Activated CD8-positive, alpha-beta T cell treated with anti-CD3 and anti-CD28 coated beads, Interleukin-2, amount 10 ng/mL, durations not matched to agents 7 days and 5 days (primary cell): ENCODE measurements at places on chromosomes 6 and 20. TPM values are rescaled to one million over a fixed set of nuclear protein-coding genes. Genes with fewer than 3 reads are reported as not detected.
A peak's percentile ranks its signal among the peaks of the same experiment; 100 is the strongest.

DNA sequence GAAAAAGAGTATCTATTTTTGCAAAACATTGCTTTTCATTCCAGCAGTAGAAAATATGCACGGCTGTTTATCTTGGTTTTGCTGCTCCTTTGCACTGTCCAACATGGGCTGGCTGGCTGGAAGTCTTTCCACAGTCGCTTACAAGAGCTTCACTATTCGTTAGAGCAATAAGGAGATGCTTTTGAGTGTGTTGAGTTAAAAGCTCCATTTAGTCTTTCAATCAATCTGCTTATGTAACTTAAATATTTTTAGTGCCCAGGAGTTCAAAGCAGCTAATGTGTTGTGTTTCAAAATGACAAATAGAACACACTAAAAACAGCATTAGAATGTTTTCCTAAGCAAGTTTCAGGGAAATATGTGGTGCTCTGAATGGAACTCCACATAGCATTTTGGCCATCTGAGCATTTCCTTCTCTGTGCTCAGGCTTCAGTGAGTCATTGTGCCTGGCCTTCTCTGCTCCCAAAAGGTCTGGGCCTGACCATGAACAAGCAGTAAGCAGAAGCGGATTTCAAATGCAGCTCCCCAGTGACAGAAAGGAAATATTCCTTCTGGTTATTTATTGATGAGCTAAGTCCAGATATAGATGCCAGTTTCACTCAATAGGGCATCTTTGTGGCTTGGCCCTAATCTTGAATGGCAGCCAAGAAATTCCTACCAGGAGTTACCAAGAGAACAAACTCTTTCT, 580.3 kb downstream of the TENT5A start:
- DNase-seq, result no peak
- no peak overlapping the region for H3K4me3 ChIP-seq
- no peak overlapping the region for H3K27ac ChIP-seq

- H3K4me3 ChIP-seq, result no peak overlapping the region
- no peak for DNase-seq
- H3K27ac ChIP-seq, result no peak overlapping the region
- no peaks in the 10 kb centered on the region for H3K4me1 ChIP-seq
- no peaks in the 10 kb centered on the region for H3K36me3 ChIP-seq
- no peaks in the 10 kb centered on the region for H3K27me3 ChIP-seq
These were observed 453.1 kb upstream of the MARCKS start for GRCh38 chr6:113403966-113404595.

DNA sequence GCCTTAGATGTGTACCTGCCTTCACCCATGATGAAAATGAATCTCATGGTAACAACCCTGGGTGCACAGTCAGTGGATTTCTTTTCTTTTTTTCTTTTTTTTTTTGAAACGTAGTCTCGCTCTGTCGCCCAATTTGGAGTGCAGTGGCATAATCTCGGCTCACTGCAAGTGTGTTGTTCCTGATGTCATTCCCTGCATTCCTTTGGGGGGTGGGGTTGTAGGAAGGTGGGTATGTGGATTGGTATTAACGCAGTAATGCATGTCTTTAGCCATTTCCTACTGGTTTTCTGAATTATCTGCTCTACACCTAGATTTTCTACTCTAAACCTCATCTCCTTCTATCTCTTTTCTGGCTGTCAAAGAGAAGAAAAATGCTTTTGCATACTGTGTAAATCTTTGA, 146.6 kb downstream of the RNF144B start:
- no peak for DNase-seq
- H3K4me1 ChIP-seq, result no peaks in the 10 kb centered on the region
- no peak overlapping the region for H3K27ac ChIP-seq
- peaks cover 3% of the 10 kb centered on the region for H3K27me3 ChIP-seq
- no peak overlapping the region for H3K4me3 ChIP-seq
- no peaks in the 10 kb centered on the region for H3K36me3 ChIP-seq

DNA sequence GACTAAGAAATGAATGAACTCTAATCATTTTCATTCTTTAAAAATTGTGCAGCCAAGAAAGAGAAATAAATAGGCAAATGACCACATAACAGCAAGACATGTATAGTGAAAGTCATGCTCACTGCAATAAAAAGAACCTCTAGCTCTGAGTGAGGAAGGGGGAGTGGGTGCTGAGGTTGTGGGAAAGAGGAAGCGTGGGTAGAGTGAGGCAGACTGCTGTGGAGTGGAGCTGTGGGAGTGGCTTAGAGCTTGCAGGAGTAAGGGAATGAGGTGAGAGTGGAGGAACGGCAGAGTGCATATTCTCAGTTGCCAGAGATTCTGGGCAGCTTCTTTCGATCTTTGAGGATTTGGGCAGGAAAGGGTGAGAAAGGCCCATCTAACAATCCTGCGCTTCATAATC, 10.4 kb downstream of the DEFB129 start:
- DNase-seq, result no peak
- H3K36me3 ChIP-seq, result no peaks in the 10 kb centered on the region
- peaks cover 5% of the 10 kb centered on the region for H3K27me3 ChIP-seq
- peaks cover 15% of the 10 kb centered on the region for H3K4me1 ChIP-seq
- peak overlapping the region; percentile 53 for H3K4me3 ChIP-seq

- no peak overlapping the region for H3K27ac ChIP-seq
- H3K4me1 ChIP-seq, result peaks cover 7% of the 10 kb centered on the region
- H3K4me3 ChIP-seq, result no peak overlapping the region
- no peaks in the 10 kb centered on the region for H3K36me3 ChIP-seq
- H3K27me3 ChIP-seq, result peaks cover 11% of the 10 kb centered on the region
These were observed 149.8 kb downstream of the SH3BGRL2 start for GRCh38 chr6:79780881-79781280.

- peak overlapping the region; percentile 34 for H3K4me3 ChIP-seq
- no peaks in the 10 kb centered on the region for H3K27me3 ChIP-seq
- peaks cover 35% of the 10 kb centered on the region for H3K4me1 ChIP-seq
- H3K27ac ChIP-seq, result peak overlapping the region; percentile 64
- no peak for DNase-seq
These were observed 1.5 kb upstream of the SLA2 start for GRCh38 chr20:36647196-36648121.

DNA sequence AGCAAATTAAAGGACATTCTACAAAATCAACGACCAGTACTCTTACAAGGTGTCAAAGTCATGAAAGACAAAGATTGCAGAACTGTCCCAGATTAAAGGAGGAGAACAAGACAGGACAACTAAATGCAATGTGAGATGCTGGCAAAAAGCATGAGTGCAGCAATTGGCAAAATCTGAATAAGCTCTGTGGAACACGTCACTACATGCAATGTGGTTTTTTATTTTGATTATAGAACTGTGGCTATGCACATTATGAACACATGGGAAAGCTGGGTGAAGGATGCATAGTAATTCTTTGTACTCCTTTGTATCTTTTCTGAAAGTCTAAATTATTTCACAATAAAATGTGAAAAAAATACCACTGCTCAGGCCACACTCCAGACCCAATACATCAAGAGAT, 509.4 kb downstream of the KIF16B start:
- DNase-seq, result no peak
- no peaks in the 10 kb centered on the region for H3K4me1 ChIP-seq
- no peaks in the 10 kb centered on the region for H3K36me3 ChIP-seq
- no peaks in the 10 kb centered on the region for H3K27me3 ChIP-seq

DNA sequence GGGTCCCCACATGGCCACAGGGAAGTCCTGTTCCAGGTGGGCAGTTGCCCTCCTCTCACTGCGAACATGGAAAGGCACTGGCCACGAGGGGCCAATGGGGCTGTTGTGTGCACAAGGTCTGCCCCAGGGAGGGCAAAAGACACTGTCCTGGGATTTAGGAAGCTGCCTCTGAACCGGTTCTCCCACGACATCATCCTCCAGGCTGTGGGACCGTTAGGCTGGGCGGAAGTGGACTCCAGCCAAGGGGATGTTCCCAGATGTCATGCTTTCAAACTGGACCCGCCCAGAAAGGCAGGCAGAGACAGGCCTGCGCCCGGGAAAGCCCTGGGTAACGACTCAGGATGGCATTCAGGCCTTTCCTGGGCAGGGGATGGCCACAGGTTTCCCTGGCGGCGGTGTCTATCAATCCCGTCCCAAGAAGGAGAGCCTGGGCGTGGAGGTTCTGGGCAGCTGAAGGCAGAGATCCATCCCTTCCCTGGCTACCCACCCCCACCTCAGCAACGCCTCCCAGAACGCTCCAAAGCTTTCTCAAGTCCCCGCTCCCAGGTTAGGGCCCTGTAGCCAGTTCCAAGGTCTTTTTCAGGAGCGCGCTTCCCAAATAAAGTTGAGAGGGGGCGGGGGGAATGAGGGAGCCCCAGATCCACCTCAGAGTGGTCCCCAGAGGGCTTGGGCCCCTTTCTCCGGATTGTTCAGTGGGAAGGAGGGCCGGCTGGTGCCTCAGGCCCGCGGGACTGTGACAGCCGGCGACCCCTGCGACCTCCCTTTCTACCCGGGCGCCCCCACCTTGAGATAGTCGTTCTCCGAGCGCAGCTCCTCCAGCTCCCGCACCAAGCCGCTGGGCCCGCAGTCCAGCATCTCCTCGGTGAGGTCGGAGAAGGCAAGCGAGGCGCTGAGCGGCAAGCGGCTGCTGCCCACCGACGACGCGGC, 13.8 kb upstream of the TLDC2 start:
- no peaks in the 10 kb centered on the region for H3K36me3 ChIP-seq
- DNase-seq, result no peak

GRCh38 chr6:158027590-158028285, 46.1 kb downstream of the SYNJ2 start:
- peak overlapping the region; percentile 69 for H3K4me3 ChIP-seq
- peaks cover 66% of the 10 kb centered on the region for H3K4me1 ChIP-seq
- DNase-seq, result no peak
- peak overlapping the region; percentile 99 for H3K27ac ChIP-seq
- H3K36me3 ChIP-seq, result peaks cover 27% of the 10 kb centered on the region

GRCh38 chr6:25070547-25071366, 135.0 kb upstream of the RIPOR2 start:
- peak; percentile 90 for DNase-seq
- H3K27me3 ChIP-seq, result peaks cover 3% of the 10 kb centered on the region
- H3K4me1 ChIP-seq, result peaks cover 7% of the 10 kb centered on the region
- H3K36me3 ChIP-seq, result peaks cover 12% of the 10 kb centered on the region
- peak overlapping the region; percentile 53 for H3K4me3 ChIP-seq
- peak overlapping the region; percentile 91 for H3K27ac ChIP-seq

DNA sequence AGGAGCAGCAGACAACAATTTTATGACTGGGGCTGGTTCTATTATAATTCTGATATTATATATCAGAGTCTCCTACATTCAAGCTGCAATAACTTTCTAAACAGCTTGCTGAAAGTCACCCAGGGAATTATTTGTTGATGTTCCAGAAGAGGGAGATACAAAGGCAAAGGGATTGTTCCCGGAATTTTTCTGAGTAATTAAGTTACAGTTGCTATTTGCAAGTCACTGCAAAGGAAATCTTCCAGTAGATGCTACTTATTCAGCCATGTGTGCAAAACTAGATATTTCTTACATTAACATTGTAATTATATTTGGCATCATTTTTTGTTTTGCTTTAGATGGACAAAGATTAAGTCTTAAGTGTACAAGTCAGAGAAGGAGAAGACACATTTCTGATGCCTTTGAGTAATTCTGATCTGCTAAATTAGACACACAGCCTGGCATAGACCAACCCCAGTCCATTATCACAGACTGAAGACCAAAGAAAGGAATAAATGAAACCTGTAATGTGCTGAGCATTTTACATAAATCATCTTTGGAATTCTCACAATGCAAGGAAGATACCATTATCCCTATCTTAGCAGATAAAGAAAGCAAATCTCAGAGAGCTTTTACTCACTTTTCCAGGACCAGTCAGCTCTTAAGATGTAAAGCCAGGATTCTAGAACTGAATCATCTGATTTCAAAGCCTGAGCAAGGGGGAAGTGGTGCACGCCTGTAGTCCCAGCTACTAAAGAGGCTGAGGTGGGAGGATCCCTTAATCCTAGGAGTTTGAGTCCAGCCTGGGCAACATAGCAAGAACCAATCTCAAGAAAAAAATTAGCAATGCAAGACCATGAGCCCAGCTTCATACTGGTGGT, 62.6 kb upstream of the AKAP12 start:
- peaks cover 16% of the 10 kb centered on the region for H3K27me3 ChIP-seq
- no peaks in the 10 kb centered on the region for H3K36me3 ChIP-seq
- no peak overlapping the region for H3K4me3 ChIP-seq
- no peak overlapping the region for H3K27ac ChIP-seq

DNA sequence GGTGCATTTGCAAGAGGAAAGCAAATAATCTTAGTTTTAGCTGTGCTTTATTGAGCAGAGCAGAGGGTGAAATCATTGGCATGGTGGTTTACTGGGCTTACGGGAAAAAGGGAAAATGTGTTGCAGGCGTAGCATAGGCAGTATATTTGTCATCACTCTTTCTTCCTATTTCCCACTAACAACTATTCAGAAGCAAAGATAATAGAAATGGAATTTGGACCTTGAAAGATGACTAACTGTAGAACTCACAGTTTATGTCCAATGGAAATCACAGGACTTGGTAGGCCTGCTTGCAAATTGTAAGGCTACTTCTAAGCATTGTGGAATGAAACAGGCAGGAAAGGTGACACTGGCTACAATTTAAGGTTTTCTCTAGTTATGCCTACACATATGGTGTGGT, 611.9 kb upstream of the MAN1A1 start:
- no peak for DNase-seq
- no peaks in the 10 kb centered on the region for H3K27me3 ChIP-seq
- no peaks in the 10 kb centered on the region for H3K4me1 ChIP-seq
- H3K27ac ChIP-seq, result no peak overlapping the region

DNA sequence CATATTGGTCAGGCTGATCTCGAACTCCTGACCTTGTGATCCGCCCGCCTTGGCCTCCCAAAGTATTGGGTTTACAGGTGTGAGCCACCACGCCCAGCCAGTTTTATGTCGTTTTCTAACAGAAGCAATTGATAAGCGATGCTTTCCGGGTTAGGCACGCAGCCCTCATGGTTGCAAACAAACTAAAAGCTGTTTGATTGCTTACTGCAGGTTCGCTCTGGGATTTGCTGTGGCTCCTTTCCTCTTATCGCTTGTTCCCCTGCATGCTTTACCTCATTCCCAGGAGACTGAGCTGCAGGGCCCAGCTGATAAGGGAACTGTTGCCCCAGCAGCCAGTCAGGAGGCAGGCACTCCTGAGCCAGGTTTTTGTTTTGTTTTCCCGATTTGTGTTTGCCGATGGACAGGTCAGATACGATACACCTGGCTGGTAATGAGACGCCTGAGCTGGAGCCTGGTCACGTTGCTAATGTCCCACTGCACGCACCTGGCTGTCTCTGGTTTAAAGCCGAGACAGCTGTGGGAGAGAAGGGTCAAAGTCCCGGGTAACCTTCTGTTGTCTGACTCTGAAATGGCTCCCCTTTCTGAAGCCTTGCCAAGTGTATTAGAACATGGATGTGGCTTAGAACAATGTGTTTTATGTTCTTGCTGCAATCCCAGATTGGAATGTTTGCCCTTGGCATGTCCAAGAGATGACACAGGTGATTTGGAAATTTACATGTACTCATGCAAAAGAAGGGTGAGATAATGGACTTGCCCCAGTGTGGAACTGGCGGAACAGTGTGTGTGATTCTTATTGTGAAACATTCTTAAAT, 19.9 kb downstream of the DSP start:
- DNase-seq, result no peak
- H3K27ac ChIP-seq, result no peak overlapping the region
- peaks cover 39% of the 10 kb centered on the region for H3K27me3 ChIP-seq

- peaks cover 46% of the 10 kb centered on the region for H3K4me1 ChIP-seq
- DNase-seq, result no peak
- peaks cover 27% of the 10 kb centered on the region for H3K36me3 ChIP-seq
- no peak overlapping the region for H3K27ac ChIP-seq
- no peaks in the 10 kb centered on the region for H3K27me3 ChIP-seq
These were observed 39.4 kb downstream of the REPS1 start for GRCh38 chr6:138948546-138949179.

SYCP2L gene
- total RNA-seq, result not detected

ARFGEF2 gene
- 20.1 TPM for total RNA-seq
